ENCODE measurements at places on chromosomes 5 and 9.

DNA sequence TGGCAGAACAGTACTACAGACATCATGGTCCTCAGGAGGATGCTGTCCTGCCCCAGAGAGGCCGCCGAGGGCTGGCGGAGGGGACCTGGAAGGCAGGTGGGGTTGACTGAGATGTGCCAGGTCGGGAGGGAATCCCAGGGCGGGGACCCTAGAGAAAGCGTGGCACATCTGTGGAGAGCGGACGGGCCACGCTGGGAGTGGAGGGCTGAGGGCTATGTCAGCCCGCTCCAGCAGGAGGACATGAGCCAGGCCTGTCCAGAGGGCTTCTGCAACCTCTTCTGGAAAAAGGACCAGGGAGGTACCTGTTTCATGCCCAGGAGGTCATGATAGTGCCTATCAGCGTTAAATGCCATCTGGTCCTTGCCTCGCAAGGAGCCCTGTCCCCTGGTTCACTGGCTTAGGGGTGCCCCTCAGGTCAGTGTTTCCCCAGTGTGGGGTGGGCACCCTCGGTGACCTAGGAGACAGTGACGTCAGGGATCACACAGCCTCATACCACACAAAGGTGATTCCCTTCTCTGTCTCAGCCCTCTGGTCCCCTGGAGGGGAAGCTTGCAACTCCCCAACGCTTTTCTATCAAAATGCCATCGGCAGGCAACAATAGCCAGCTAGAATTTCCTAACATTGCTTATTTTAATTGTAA, 103.6 kb upstream of the IER5L start:
- no peak for DNase-seq

DNA sequence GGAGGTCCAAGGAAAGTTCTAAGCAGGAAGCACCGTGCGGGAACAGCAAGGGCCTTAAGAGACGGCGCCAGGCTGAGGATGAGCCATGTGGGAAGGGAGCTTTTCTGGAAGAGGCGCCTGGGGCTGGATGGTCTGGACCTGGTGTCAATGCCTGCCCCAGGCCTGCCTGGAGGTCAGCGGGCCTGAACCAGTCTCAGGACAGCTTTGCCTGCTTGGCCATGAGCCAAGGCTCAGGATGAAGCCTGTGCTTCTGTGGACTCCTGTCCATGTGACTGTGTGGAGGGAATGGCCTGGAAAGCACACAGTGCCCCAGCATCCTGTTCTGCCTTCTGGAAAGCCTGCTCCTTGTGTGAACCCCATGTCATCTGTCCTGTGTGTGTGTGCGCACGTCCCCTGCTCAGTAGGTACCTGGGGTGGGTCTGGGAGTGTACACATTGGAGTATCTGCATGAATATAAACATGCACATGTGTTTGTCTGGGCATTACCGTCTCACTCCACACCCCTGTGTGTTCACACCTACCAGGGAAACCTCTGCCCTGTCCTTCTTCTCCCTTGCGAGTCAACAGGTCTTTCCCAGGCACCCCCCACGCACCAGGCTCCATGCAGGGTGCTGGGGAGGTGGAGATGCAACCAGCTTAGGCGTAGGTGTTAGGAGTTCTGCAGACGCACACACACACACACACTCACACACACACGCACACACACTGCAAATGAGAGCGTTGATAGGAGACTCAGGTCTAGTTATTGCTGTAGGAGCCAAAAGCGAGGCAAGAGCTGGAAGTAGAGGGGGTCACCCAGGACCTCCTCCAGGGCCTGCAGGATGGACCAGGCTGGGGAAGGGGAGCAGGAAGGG, 24.8 kb downstream of the DAB2IP start:
- no peak for DNase-seq

DNA sequence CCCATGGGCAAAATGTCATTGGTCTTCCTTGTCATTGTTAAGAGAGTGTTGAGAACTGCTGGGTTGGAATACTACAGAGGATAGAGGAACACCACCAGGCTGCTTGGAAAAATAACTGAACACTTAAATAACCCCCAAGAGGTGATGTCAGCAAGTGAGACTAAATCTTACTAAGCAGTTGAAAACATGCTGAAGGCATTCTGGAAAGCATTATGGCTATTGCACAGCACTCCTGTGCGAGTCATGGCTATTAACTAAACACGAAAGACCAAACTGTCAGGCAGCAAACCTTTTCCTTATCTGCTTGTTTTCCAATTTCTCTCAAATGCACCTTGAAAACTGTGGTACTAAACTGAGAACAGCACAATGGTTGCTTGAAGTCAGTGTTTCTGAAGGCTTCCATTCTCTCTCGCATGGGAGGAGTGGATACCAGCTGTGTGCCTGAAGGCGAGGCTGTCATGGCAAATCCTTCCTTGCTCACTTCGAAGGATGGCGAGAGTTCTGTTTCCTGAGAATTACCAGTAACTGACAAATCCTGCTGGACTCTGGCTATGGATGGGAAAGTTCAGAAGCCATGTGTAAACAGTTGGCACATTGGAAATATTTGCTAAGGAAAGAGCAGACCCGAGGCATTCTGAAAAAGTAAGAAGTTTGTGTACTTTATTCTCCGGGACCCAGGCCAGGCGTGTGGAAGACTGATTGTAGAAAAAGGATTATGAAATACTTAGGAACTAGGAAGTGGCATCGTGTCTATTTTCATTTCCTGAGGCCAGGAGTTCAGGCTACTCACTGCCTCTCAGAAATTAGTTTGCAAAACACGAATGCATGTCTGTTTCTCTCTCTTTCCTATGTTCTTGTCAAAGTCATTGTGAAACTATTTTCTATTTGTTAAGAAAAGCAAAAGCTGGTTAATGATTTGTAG, 182.1 kb downstream of the DMRT2 start:
- DNase-seq: no peak

DNA sequence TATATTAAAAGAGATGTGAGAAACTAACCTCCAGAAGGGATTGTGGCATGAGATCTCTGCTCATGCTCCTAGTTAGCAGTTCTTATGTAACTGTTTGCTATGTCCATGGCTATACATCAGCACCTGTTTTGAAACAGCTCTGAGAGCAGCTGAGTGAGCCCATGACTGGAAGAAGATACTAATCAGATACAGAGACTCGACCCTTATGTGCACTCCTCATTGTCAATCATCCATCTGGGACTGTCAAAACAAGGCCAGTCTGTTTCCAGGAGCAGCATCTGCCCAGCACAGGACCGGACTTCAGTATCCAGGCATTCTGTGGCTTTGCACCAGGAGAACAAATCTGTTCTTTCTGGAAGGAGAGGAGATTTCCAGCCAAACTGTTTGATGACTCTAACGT, 77.7 kb downstream of the EFNA5 start:
- no peak for DNase-seq

DNA sequence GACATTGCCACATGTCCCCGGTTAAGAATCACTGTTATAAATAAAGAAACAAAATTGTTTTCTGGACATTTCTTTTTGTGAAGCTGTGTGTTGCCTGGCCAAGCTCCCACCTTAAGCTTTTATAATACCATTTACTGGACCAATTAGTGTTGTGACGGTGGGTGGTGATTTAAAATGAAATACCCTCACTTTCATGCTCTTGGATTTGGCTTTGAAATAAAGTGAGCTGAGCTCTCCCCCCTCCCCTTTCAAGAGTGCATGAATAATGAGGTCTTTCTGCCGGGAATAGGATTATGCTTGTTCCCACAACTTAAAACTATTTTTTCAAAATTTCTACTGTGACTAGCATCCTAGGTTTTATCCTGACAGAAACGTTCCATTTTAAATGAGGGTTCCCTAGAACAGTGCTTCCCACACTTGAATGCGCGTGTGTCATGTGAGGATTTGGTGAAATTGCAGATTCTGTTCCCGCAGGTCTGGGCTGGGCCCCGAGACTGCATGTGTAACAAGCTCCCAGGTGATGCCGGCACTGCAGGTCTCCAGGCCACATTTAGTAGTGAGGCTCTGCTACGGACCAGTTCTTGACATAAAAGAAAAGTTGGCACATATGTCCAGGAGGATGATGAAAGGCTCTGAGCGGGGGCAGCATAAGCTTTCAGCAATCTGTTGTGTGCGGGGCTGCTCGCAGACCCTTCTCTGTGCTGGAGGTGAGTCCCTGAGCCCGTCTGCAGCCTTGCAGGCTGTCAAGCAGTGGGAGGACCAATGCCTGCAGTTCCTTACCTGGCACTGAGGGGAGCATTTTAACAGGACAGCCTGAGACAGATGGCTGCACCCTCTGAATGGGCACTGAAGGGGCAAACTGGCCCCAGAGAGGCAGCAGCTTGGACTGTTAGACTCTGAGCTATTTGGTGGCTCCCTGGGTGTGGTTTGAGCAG, 24.4 kb downstream of the IQGAP2 start:
- DNase-seq: no peak

DNA sequence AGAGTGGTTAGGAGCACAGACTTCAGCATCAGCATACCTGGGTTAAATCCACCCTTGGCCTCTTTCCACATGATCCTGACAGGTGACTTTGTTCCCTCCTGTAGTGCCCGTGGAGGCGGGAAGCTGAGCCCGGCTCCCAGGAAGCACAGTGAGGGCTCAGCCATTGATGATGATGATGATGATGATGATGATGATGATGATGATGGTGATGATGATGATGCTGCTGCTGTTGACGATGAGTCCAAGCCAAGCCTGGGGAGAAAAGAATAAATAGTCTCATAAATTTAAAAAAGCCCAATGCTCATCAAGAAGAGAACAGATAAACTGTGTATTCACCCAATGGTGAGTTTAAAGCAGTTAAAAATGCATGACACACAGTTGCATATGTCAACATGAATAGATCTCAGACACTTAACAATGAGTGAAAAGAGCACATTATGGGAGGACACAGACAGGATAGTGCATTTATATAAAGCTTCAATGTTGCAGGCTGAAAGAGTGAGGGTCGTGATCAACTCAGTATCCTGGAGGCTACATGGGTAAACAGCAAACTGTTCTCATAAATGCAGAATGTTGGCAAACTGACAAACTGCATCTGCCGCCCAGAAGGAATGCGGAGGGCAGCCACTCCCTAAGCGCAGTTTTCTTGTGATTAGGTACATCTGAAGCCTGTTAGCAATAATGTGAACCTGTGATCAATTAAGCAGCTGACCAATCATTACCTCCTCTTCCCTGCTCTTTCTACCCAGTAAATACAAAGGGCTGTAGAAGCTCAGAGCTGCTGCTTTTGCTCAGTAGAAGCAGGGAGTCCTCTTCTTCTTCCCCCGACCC, 11.7 kb upstream of the CFAP157 start:
- DNase-seq: no peak
